ENCODE measurements at places on chromosomes 16 and 17.
A peak's percentile ranks its signal among the peaks of the same experiment; 100 is the strongest.

DNA sequence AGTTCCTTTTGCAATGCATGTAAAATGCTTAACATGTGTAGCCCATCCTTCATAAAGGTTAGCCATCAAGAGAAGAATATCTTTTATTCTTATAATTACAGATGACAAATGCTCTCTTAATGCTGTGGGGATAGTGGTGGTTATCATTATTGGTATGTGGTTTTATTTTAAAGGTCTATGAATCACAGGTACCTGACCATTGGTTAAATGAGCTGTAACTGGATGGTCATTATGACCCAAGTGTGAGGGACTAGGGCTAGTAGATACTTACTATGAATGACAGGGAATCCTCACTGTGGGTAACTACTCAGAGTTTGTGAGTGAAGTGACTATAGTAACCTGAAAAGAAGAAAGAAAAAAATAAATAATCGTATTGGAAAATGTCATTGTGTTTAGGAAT, 78.8 kb downstream of the CDRT15 start:
- no peak for DNase-seq

- DNase-seq = no peak
Observed at GRCh38 chr16:68445458-68445857, 2.9 kb downstream of the SMPD3 start.

- DNase-seq = peak; percentile 27
Observed at GRCh38 chr16:12515746-12516145, 287.9 kb downstream of the CPPED1 start.

- no peak for DNase-seq
Observed at GRCh38 chr17:39745335-39746144, 7.8 kb downstream of the GRB7 start.

GRCh38 chr17:10234033-10234432, 35.6 kb upstream of the GAS7 start:
- no peak for DNase-seq

DNA sequence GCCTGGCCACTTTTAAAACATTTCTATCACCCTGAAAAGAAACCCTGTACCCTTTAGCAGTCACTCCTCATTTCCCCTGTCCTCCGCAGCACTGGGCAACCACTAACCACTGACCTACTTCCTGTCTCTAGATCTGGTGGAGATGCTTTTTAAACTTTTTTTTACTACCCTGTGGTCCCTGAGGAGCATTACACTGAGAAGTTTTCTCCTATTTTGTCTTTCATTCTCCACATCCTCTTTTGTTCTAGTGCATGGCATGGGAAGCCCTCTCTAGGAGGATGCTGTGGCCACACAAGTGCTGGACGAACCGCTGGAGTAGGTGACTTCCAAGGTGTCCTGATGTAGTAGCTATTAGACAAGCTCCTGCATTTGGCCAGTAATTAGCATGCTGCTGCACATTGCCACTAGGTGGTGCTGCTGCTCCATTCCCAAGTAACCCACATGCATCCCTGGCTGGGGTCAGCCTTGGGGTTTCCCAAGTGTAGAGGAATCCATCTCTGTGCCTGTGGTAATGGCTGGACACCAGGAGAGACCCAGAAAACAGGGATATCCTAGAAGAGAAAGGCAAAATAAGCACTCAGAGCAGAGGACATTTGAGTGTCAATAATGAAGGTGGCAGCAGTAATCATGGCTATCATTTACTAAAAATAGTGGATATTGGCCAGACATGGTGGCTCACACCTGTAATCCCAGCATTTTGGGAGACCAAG, 143.8 kb upstream of the CRHR1 start:
- DNase-seq = peak; percentile 78

- no peak for DNase-seq
Observed at GRCh38 chr16:62135911-62136310, 99.7 kb upstream of the CDH8 start.

GRCh38 chr16:48556243-48556912, 53.6 kb downstream of the N4BP1 start:
- DNase-seq = no peak

DNA sequence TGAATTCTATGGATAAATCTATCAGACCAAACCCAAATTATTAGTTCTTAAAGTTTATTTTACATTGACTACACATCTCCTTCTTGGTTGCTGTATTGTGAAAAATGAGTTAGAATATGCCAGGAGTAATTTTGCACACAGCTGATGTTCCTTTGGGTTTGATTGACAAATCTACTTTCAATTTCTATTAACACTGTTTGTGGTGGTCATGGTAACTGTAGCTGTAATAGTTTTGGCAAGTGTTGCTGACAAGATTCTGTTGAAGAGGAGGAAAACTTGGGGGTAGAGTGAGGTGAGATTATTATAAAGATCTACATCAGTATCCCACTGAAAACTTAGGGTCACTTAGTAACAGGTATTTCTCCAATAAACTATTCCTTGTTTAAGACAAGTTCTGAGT, 30.3 kb downstream of the MRTFB start:
- DNase-seq = no peak

GRCh38 chr17:41724476-41725050, 9.9 kb downstream of the HAP1 start:
- no peak for DNase-seq

DNA sequence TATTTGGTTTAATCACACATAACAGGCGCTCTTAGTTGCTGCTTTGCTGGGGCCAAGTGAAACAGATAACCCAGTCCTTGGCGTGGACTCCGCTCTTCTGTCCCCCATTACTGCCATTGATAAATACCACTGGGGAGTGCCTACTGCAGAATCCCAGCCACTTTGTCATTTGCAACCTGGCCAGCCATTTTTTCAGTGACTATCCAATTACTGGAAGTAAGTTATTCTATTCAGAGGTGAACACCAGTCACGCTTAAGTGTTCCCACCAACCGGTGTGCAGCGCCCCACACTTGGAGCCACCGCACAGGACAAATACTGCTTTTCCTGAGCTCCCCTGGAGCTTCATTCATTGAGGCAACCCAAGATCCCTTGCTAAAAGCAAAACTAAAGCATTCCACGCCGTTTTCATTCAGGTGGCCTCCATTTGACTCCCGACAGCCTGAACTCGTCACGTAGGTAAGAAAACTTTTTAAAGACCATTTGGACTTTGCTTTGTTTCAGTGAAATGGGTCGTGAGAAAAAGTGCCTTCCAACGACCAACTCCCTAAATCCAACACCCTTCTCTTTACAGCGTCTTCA, 1.8 kb downstream of the USP7 start:
- DNase-seq = no peak

DNA sequence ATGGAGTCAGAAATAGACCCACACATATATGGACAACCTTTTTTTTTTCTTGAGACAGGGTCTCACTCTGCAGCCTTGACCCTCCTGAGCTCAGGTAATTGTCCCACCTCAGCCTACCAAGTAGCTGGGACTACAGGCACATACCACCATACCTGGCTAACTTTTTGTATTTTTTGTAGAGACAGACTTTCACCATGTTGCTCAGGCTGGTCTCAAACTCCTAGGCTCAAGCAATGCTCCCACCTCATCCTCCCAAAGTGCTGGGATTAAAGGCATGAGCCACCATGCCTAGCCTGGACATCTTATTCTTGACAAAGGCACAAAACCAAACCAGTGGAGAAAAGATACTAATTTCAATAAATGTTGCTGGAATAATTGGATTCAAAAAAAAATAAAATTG, 14.7 kb upstream of the NACA2 start:
- no peak for DNase-seq

DNA sequence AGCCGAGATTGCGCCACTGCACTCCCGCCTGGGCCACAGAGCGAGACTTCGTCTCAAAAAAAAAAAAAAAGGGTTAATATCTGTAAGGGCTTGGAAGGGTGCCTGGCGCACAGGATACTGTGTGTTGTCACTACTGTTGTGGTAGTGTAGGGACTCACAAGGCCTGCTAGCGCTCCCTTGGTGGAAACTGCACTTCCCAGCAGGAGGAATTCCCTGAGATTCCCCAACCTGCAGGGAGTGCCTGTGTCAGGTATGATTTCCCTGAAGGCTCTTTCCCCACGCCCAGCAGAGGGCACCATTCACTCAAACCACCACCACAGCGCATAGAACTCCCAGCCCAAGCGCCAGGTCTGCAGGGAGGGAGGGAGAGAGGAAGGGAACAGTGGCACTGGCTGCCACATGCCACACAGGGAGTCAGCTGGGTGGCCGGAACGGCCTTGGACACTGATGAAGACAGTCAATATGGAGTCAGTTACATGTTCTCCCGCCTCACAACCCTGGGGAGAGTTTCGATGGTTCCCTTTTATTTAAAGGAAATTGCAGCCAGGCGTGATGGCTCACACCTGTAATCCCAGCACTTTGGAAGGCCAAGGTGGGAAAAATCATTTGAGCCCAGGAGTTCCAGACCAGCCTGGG, 32.7 kb upstream of the CDH1 start:
- peak; percentile 72 for DNase-seq

GRCh38 chr16:88792668-88793250, 7.7 kb upstream of the PIEZO1 start:
- no peak for DNase-seq

DNA sequence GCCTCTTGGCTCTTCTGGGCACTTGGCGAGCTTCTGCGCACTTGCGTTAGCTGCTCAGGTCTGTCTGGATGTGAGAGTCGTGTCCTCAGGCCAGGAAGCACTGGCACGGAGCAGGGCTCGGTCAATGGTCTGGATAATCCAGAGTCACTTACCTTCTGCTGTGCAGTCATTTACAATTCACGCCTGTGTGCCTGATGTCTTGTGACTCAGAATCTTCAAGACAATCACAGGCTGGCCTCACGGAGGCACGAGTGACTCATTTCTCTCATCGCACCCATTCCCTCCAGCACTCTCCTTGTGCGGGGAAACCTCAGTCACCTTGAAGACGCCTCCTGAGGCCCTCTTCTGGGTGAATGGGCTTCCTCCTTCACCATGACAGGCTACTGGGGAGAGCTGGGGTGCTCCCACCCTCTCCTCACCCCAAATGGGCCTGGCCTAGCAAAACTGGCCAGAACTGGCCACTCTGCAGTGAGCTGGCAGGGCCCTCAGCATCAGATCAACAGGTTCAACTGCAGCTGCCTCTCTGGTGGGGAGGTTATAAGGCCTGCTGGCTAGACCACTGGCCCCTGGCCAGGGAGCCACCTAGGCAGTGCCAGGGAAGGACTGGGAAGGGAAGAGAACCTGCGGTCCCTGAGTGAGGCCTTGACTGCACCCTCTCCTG, 1.9 kb upstream of the CAPN15 start:
- DNase-seq = peak; percentile 16

GRCh38 chr17:73686126-73686525, 41.9 kb upstream of the SDK2 start:
- no peak for DNase-seq

DNA sequence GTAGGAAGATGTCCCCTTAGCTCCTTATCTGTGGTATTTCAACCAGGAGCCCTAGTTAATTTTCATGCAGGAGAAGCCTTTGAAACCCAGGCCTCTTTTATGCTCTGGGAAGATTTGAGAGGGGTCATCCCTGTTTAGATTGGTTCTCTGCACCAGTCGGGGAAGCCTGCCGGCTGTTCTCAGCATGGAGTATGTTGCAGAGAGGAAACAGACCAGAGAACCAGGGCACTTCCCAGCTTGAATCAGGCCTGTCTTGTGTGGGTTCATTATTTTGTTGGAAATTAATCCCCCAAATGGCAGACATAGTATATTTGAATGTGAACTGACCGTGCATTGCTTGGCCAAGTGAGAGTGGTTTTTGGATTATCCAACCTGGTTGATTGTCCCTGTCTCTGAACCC, 1082.1 kb upstream of the RBFOX1 start:
- DNase-seq = no peak

DNA sequence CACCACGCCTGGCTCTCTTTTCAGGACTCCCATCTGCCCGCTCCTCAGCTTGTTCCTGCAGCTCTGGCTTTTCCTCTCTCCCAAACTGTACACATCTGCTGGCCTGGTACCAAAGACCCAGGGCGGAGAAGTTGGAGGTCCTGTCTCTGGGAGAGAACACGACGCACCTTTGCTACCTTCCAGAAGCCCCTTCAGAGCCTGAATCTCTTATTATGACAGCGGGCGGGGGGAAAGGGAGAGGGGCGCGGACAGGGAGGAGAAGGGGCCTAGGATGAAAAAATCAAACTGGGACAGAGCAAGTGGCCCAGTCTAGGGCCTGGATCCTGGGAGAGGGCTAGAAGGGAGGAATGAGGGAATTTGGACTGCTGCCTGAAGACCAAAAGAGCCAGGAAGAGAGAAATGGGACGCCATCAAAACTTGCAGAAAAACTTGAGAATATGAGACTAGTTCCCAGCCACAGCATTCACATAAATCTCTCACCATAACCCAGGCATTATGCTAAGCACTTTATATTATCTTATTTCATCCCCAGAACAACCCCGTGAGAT, 2.5 kb upstream of the PER1 start:
- no peak for DNase-seq

GRCh38 chr17:10557422-10557821, 8.0 kb upstream of the MYH2 start:
- DNase-seq = no peak

- no peak for DNase-seq
Observed at GRCh38 chr17:77188084-77189066, 47.6 kb downstream of the SEC14L1 start.

DNA sequence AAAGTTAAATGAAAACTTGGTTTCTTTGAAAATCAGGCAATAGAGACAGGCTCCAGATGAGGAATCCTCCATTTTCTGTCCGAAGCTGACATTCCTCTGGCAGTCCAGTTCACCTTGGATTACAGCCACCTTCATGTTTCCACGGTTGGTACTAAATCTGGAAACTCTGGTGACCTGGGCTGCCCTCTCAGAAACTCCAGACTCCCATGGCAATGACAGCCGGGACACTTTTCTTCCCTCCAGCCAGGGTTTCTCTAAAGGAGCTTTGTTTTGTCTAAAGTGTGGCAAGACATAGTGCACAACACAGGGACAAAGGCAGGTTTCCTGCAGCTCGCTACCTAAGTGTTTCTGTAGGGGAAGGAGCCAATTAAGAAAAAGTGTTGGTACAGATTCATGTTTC, 36.0 kb downstream of the CLUAP1 start:
- DNase-seq = no peak

DNA sequence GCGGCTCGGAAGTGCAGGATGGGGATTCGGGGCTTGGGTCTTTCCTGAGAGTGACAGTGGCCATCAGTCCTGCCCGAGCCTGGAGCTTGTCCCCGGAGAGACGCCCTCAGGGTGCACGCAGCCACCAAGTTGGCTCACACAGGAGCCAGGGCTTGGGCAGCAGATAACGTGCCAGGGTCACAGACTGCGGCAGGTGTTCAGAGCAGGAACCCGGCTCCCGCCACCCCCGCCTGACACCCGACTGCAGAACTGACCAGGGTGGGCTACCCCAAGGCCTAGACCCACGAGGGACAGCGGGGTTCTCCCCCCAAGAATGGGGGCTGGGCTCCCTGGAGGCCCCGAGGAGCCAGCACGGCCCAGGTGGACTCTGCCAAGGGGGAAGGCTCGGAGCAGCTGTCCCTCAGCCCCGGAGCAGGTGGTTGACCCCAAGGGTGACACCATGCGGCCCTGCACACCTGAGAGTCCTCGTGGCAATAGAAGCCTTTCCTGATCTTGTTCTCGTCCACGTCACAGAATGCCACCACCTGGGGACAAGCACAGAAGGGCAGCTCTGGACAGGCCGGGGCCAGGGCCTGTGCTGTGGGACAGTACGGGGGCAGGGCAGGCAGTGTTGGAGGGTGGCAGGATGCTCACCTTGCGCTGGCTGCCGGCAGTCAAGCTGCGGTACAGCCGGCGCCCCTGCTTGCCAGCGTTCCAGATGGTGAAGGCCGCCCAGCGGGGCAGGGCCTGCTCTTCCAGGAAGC, 117.1 kb upstream of the ZNF750 start:
- DNase-seq = peak; percentile 75

- no peak for DNase-seq
Observed at GRCh38 chr17:39776252-39776651, 38.5 kb downstream of the GRB7 start.
